Fibroblast of lung (primary cell): ENCODE measurements at places on chromosomes 7 and 10. TPM values are rescaled to one million over a fixed set of nuclear protein-coding genes. Genes with fewer than 3 reads are reported as not detected.
A peak's percentile ranks its signal among the peaks of the same experiment; 100 is the strongest.

- DNase-seq: peak; percentile 74
These were observed 15.9 kb upstream of the CD36 start for GRCh38 chr7:80622541-80622940.

DNA sequence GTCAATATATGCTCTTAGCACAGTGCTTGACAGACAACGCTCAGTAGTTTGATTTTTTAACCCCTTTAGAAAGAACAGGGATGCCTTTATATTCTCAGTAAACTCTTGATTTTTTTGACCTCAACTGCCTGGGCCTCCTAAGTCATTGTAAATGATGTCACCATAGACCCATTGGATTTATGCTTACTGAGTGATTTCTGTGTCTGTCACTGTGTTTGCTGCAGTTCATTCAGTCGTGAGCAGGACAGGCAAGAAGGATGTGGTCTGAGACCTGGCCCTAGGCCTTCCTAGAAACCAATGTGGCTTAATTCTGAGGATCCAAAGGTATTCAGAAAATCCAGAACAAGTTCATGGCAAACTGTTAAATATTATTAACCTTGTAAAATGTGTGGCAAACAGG is 868.1 kb downstream of the XPNPEP1 start:
- no peak for DNase-seq

GRCh38 chr7:37372750-37373149 is 75.9 kb downstream of the ELMO1 start:
- DNase-seq: no peak

The CAV2 gene
- 60.1 and 119 TPM in 2 replicates for total RNA-seq

DNA sequence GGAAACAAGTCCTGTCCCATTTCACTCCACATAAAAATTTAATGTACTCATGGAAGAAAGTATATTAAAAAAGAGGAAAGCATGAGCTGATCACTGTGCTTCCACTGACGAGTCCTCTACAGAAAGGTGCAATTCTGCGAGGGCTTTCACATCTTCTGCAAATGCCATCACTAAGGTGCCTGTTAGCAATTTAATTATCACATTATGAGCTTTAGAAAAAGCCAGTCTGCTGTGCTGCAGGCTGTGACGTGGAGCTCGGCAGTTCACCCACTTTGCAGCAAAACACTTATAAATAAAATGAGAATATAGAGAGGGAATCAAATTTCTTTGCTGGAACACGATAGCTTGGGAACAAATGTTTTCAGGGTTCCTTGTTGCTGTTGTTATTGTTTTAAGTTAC is 22.5 kb upstream of the NEUROD6 start:
- DNase-seq: no peak

GRCh38 chr7:98930464-98930863 is 52.1 kb downstream of the TRRAP start:
- DNase-seq: no peak
